ENCODE measurements at places on chromosomes 12 and 14. TPM values are rescaled to one million over a fixed set of nuclear protein-coding genes. Genes with fewer than 3 reads are reported as not detected.

- DNase-seq: no peak
- H3K27me3 ChIP-seq: no peaks in the 10 kb centered on the region
- H3K4me1 ChIP-seq: peaks cover 18% of the 10 kb centered on the region
- H3K27ac ChIP-seq: peak overlapping the region; percentile 83
- H3K4me3 ChIP-seq: no peak overlapping the region
These were observed 23.6 kb downstream of the PYGL start for GRCh38 chr14:50920482-50921230.

DNA sequence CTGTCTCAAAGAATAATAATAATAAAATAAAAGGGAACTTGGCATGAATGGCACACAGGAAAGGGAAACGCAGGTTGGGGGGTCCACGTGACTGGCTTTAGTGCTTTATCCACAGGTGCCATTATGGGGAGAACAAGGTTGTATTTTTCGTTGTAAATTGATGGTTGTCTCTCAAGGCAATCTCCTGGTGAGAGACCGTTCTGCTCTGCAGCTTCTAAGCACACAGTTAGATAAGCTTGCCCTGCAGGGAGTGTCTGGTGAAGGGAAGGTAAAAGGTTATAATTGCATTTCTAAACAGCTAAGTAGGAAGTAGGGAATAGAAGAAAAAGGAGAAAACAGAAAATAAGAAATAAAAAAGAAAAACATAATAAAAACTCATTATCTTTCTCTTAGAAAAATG is 69.1 kb upstream of the CPSF6 start:
- peak; percentile 27 for DNase-seq
- no peaks in the 10 kb centered on the region for H3K4me1 ChIP-seq
- no peaks in the 10 kb centered on the region for H3K36me3 ChIP-seq
- no peak overlapping the region for H3K27ac ChIP-seq

GRCh38 chr12:71447691-71448132 is 8.1 kb downstream of the LGR5 start:
- H3K4me3 ChIP-seq: peak overlapping the region; percentile 56
- H3K4me1 ChIP-seq: peaks cover 63% of the 10 kb centered on the region
- H3K27ac ChIP-seq: peak overlapping the region; percentile 93
- no peak for DNase-seq
- no peaks in the 10 kb centered on the region for H3K27me3 ChIP-seq

The CLEC6A gene
- not detected for total RNA-seq

The OAS2 gene
- not detected for total RNA-seq

The ACVRL1 gene
- not detected for total RNA-seq
